ENCODE measurements at places on chromosomes 7 and 10. TPM values are rescaled to one million over a fixed set of nuclear protein-coding genes. Genes with fewer than 3 reads are reported as not detected.

- H3K4me3 ChIP-seq: no peak overlapping the region
- no peak for DNase-seq
- no peak overlapping the region for H3K27ac ChIP-seq
- peaks cover 5% of the 10 kb centered on the region for H3K4me1 ChIP-seq
These were observed 68.0 kb upstream of the ZNF438 start for GRCh38 chr10:31099664-31100063.

- H3K36me3 ChIP-seq: no peaks in the 10 kb centered on the region
- no peaks in the 10 kb centered on the region for H3K27me3 ChIP-seq
- no peak overlapping the region for H3K27ac ChIP-seq
- DNase-seq: no peak
- no peaks in the 10 kb centered on the region for H3K4me1 ChIP-seq
These were observed 251.0 kb upstream of the TAC1 start for GRCh38 chr7:97480772-97481390.

GRCh38 chr7:94998266-94999068 lies 91.1 kb downstream of the PPP1R9A start:
- no peaks in the 10 kb centered on the region for H3K4me1 ChIP-seq
- H3K27ac ChIP-seq: no peak overlapping the region
- H3K27me3 ChIP-seq: no peaks in the 10 kb centered on the region
- H3K4me3 ChIP-seq: no peak overlapping the region
- DNase-seq: no peak

Gene PHKG1
- total RNA-seq: 1.8 TPM

Gene HABP2
- 0.12 TPM for total RNA-seq

Measured in ovary (tissue), 10 donors.